ENCODE measurements at places on chromosomes 5 and 9. TPM values are rescaled to one million over a fixed set of nuclear protein-coding genes. Genes with fewer than 3 reads are reported as not detected.

The LRRC70 gene
- total RNA-seq: 0.13 TPM

The RANBP3L gene
- total RNA-seq: not detected

The EDIL3 gene
- 0.12 TPM for total RNA-seq

The TLE1 gene
- total RNA-seq: 80.1 TPM

The OTP gene
- 0.09 TPM for total RNA-seq

The MCIDAS gene
- total RNA-seq: 1.2 TPM

The EIF4EBP3 gene
- 1.4 TPM for total RNA-seq

The PLAC8L1 gene
- not detected for total RNA-seq

The SOWAHA gene
- 0.10 TPM for total RNA-seq

The PCA3 gene
- total RNA-seq: not detected

The MYMK gene
- total RNA-seq: not detected

The PPWD1 gene
- total RNA-seq: 17.1 TPM

The TRMO gene
- total RNA-seq: 10.8 TPM

The CDH18 gene
- total RNA-seq: not detected

The FBXO10 gene
- 7.3 TPM for total RNA-seq

The PLPP7 gene
- not detected for total RNA-seq

The GPR150 gene
- 0.07 TPM for total RNA-seq

The DOCK8 gene
- 0.51 TPM for total RNA-seq

The ADCY2 gene
- not detected for total RNA-seq

The CORO2A gene
- total RNA-seq: 1.8 TPM

The NPR3 gene
- 14.7 TPM for total RNA-seq

The STPG3 gene
- total RNA-seq: not detected

The PCDHGB4 gene
- total RNA-seq: 0.81 TPM

The PFN3 gene
- not detected for total RNA-seq

The SLC45A2 gene
- total RNA-seq: not detected

The FAM169A gene
- total RNA-seq: 6.2 TPM

The ZMAT2 gene
- total RNA-seq: 81.1 TPM

The TEK gene
- 0.15 TPM for total RNA-seq

The GAPT gene
- total RNA-seq: not detected

The PCDHA1 gene
- total RNA-seq: 0.14 TPM

The MSX2 gene
- 4.9 TPM for total RNA-seq

The ATG10 gene
- total RNA-seq: 9.3 TPM

The TMEM252 gene
- total RNA-seq: not detected

The LCN15 gene
- total RNA-seq: not detected

The PIP5K1B gene
- total RNA-seq: not detected

The LHX6 gene
- 3.1 TPM for total RNA-seq

The GPR151 gene
- total RNA-seq: not detected

The PCDHB10 gene
- total RNA-seq: 0.06 TPM

The ZNF366 gene
- not detected for total RNA-seq

The TTC1 gene
- total RNA-seq: 62.2 TPM

The SIT1 gene
- not detected for total RNA-seq

The LCN1 gene
- total RNA-seq: 0.26 TPM

The EXOSC3 gene
- 80.0 TPM for total RNA-seq

The S1PR3 gene
- total RNA-seq: 93.6 TPM

The SELENOP gene
- total RNA-seq: 0.37 TPM

The FSD1L gene
- total RNA-seq: 3.4 TPM

The PDCD1LG2 gene
- total RNA-seq: 0.15 TPM

The HEMGN gene
- not detected for total RNA-seq

The IGIP gene
- total RNA-seq: 0.86 TPM

The FAM174A gene
- total RNA-seq: 14.0 TPM

The SLC34A1 gene
- total RNA-seq: not detected

The PAEP gene
- total RNA-seq: 0.25 TPM

The SSNA1 gene
- 157 TPM for total RNA-seq
